Mesendoderm (in vitro differentiated cells): ENCODE measurements at places on chromosomes 1 and 21.

- no peak overlapping the region for H3K27ac ChIP-seq
- peak; percentile 80 for DNase-seq
- H3K4me1 ChIP-seq, result peaks cover 3% of the 10 kb centered on the region
- no peak overlapping the region for H3K4me3 ChIP-seq
- H3K27me3 ChIP-seq, result no peaks in the 10 kb centered on the region
- H3K36me3 ChIP-seq, result no peaks in the 10 kb centered on the region
Observed at GRCh38 chr1:9249534-9250410, 15.2 kb downstream of the H6PD start.

DNA sequence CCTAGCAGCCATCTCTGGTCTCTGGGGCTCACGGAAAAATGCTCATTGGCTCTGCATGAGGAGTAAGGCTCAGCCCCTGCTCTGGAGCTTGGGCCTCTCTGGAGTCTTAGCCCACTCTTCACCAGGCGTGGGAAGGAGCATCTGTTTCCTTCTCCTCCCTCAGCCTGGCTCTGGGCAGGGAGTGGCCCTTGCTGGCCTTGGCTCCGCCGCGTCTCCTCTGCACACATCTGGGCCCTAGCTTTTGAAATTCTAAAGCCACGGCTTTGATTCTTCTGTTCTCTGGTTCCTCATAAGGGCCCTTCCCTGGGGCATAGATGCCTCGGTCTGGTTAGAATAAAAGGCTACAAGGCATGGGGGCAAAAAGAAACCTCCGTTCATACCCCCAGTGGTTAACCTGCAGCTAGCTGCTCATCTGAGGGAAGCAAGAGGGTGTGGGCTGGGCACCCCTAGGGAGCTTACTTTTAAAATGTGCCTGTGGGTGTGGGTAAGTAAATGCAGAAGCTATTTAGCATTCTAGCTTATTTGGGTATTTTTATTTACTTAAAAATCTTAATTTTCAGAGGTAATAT is 145.6 kb downstream of the CAMTA1 start:
- no peak overlapping the region for H3K4me3 ChIP-seq
- H3K36me3 ChIP-seq, result no peaks in the 10 kb centered on the region
- DNase-seq, result no peak
- H3K27me3 ChIP-seq, result no peaks in the 10 kb centered on the region

GRCh38 chr1:156675210-156676113 is 1.7 kb downstream of the NES start:
- H3K27me3 ChIP-seq, result no peaks in the 10 kb centered on the region
- peak overlapping the region; percentile 18 for H3K27ac ChIP-seq
- peak overlapping the region; percentile 54 for H3K4me3 ChIP-seq
- H3K36me3 ChIP-seq, result peaks cover 10% of the 10 kb centered on the region

- no peaks in the 10 kb centered on the region for H3K27me3 ChIP-seq
- peaks cover 1% of the 10 kb centered on the region for H3K36me3 ChIP-seq
- no peak overlapping the region for H3K27ac ChIP-seq
- peaks cover 2% of the 10 kb centered on the region for H3K4me1 ChIP-seq
- DNase-seq, result no peak
- no peak overlapping the region for H3K4me3 ChIP-seq
Observed at GRCh38 chr1:156465747-156466365, 34.7 kb downstream of the MEF2D start.

DNA sequence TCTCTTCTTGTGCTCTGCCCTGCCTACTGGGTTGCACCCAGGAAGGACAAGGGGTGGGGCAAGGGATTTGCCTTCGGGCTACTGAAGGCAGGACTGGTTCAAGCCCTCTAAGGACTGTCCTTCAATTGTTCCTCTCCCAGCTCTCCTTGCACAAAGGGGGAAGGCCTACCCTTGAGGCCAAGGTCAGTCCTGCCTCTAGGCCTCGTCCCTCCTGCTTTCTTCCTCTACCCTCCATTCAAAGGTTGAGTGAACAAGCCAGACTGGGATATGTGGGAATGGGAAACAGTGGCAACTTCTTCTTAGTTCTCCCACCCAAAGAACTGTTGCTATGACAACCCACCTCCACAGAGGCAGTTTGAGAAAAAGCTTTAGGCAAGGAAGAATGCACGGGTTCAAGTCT is 2.7 kb downstream of the LURAP1 start:
- H3K4me1 ChIP-seq, result no peaks in the 10 kb centered on the region
- H3K36me3 ChIP-seq, result no peaks in the 10 kb centered on the region

GRCh38 chr1:35290452-35290851 is 21.9 kb downstream of the ZMYM4 start:
- H3K36me3 ChIP-seq, result no peaks in the 10 kb centered on the region
- H3K4me3 ChIP-seq, result no peak overlapping the region
- DNase-seq, result no peak
- no peak overlapping the region for H3K27ac ChIP-seq
- H3K27me3 ChIP-seq, result no peaks in the 10 kb centered on the region
- H3K4me1 ChIP-seq, result no peaks in the 10 kb centered on the region

GRCh38 chr1:40199126-40199525 is 37.9 kb downstream of the RLF start:
- H3K27me3 ChIP-seq, result no peaks in the 10 kb centered on the region
- no peak for DNase-seq
- no peak overlapping the region for H3K27ac ChIP-seq
- H3K4me3 ChIP-seq, result no peak overlapping the region

- peak; percentile 84 for DNase-seq
- peaks cover 4% of the 10 kb centered on the region for H3K4me1 ChIP-seq
- no peaks in the 10 kb centered on the region for H3K27me3 ChIP-seq
- H3K4me3 ChIP-seq, result no peak overlapping the region
Observed at GRCh38 chr1:65177457-65177856, 29.5 kb downstream of the AK4 start.
